Fibroblast of pulmonary artery (primary cell): ENCODE measurements at places on chromosomes 7 and 10.
A peak's percentile ranks its signal among the peaks of the same experiment; 100 is the strongest.

GRCh38 chr7:20233362-20233761 is 16.2 kb upstream of the MACC1 start:
- no peak for DNase-seq

DNA sequence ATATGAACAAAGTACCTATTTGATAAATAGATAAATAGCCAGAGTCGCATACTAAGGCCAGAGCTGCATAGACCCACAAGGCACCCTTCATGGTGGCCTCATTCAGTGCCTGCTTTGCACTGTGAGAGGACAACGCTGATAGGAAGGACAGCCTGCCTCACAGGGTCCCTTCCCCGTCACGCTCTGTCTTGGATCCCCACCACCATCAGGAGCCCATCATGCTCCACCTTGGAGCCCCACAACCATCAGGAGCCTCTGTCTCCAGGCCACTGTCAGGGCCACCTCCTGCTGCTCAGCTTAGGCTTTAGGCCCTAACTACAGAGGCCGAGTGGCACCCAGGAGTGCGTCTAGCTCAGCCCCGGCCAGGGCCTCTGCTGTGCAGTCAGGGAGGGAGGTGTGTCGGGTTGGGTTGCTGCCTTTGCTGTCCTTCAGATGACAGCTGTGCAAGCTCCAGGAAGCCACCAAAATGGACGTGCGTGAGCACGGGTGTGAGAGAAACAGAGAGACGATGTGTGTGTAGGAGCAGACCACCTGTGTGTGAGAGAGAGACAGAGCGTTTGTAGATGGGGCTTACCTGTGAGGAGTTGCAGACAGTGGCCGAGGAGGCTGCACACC is 516.9 kb downstream of the GLRX3 start:
- DNase-seq: no peak

GRCh38 chr10:36597756-36598320 is 527.6 kb upstream of the ANKRD30A start:
- no peak for DNase-seq

- DNase-seq: peak; percentile 69
These were observed 209.0 kb downstream of the CACNA2D1 start for GRCh38 chr7:82234457-82235049.

DNA sequence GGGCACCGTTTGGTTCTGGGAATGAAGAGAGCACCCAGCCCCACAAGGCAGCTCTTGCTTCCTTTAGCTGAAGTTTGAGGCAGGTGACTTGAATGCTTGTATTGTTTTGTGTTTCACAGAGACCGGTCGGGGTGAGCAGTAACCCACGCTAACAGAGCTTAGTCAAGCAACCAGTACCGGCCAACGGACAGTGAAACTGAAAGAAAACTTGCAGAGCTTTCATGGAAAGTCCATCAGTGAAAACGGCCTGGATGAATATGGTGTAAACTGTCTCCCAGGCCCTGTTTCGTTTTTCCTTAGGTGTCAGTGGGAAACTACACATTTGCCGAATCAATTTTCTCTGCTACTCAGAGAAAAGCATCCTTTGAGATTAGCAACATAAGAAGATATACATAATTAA is 101.1 kb downstream of the LYZL1 start:
- no peak for DNase-seq

DNA sequence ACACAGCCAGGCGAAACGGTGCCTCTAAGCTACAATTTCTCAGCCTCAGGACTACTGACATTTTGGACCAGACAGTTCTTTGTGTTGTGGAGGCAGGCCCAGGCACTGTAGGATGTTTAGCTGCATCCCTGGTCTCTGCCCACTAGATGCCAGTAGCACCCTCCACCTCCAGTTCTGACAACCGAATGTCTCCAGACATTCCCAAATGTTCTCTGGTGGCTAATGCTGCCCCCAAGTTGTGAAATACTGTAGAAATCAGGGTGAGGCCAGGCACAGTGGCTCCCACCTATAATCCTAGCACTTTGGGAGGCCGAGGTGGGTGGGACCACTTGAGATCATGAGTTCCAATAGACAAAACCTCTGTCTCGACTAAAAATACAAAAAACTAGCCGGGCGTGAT is 18.2 kb downstream of the HNRNPF start:
- DNase-seq: peak; percentile 67

GRCh38 chr10:108424656-108425055 is 1260.2 kb upstream of the SORCS1 start:
- DNase-seq: peak; percentile 62

GRCh38 chr7:157386979-157387800 is 50.4 kb downstream of the DNAJB6 start:
- DNase-seq: peak; percentile 94

GRCh38 chr10:97723001-97723400 is 9.5 kb downstream of the MARVELD1 start:
- no peak for DNase-seq

DNA sequence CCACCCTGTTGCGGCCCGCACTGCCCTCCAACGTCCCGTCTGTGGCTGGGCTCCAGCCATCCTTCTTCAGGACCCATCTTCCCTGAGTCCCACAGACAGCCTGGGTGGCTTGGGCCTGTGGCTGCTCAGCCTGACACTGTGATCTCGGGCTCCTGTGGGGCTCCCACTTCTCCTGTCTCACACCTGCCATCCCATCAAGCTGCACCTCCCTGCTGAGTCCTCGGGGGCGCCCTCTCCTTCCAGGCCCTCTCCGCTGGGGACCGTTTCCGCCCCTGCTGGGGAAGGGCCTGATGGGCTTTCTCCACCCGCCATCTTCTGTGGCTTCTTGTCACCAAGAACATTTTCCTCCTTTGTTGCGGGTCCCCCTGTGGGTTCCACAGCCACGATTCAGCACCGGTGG is 173.8 kb upstream of the PPP2R2D start:
- DNase-seq: no peak

DNA sequence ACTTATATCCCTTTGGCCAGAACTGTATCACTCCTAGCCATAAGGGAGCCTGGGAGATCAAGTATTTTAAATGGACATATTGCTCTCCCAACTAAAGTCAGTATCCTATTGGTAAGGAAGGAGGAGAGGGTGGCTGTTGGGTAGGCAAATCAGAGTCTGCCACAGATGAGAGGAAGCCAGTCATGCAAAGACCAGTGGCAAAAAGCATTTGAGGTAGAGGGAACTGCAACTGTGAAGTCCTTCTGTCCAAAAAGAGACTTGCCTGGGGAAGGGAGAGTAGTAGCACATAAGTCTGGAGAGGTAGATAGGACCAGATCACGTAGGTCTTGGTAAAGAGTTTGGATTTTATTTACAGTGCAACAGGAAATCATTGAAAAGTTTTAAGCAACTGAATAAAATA is 8.8 kb upstream of the CCNJ start:
- no peak for DNase-seq

- DNase-seq: no peak
These were observed 211.1 kb upstream of the RNF32 start for GRCh38 chr7:156429514-156429913.

GRCh38 chr10:7857262-7857661 is 39.0 kb downstream of the TAF3 start:
- DNase-seq: no peak

DNA sequence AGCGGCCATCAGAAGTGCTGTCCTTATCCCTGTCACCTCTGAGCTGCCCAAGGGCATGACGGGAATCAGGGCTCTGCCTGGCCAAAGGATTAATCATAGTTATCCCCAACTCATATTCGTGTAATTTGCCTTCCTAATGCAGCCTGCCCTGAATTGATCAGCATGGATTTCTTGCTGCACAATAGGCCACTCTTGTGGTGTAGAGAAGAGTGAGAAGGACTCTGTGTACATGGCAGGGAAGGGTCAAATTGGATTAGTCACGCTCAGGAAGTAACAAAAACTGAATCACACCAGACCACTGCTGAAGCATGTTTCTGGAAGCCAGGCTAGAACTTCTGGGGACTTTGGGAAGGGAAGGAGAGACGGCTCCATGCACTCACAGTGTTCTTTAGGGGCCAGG is 227.0 kb downstream of the BUB3 start:
- DNase-seq: peak; percentile 2

- no peak for DNase-seq
These were observed 12.5 kb upstream of the DAGLB start for GRCh38 chr7:6460303-6460702.

DNA sequence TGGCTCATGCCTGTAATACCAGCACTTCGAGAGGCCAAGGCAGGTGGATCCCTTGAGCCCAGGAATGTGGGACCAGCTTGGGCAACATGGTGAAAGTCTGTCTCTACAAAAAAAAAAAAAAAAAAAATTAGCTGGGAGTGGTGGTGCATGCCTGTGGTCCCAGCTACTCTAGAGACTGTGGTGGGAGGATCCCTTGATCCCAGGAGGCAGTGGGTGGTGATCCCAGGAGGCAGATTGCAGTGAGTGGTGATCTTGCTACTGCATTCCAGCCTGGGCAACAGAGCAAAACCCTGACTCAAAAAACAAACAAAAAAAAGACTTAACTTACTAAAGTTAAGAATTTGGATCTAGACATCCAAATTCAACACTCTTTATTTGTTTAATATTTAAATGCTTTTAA is 10.2 kb upstream of the ADO start:
- no peak for DNase-seq

- peak; percentile 47 for DNase-seq
These were observed 8.8 kb downstream of the DDC start for GRCh38 chr7:50556247-50556991.

GRCh38 chr7:95957510-95957909 is 185.2 kb downstream of the DYNC1I1 start:
- no peak for DNase-seq

- DNase-seq: no peak
These were observed 138.9 kb upstream of the COBL start for GRCh38 chr7:51455513-51455912.

DNA sequence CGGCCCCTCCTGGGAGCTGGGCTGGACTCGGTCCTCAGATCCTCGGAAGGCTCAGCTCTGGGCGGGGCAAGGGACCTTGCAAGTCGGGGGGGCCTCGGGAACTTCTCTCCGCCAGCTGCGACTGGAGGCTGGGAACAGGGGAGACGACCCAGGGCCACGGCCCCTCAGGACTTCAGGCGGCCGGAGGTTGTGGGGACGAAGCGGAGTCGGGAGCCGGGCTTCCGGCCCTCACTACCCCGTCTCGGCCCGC is 2.6 kb downstream of the ADIRF start:
- no peak for DNase-seq

GRCh38 chr7:82559193-82559805 is 115.7 kb upstream of the CACNA2D1 start:
- DNase-seq: no peak

DNA sequence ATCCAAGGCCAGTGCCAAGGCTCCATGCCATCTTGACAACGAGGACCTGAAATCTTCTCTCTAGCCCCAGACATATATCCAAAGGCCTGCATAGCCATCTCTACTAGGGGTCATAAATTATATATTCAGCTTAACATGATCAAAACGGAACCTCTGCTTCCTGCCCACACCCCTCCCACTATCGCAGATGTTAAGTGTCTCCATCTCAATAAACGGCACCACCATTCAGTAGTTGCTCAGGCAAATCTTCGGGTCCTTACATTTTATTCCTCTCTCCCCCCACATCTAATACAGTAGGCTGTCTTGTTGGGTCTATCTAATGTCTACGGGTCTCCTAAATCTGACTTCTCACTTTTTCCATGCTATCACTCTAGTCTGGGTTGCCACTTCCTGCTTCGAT is 201.1 kb upstream of the PLXNA4 start:
- DNase-seq: no peak

GRCh38 chr10:86388119-86388704 is 21.6 kb upstream of the GRID1 start:
- no peak for DNase-seq

DNA sequence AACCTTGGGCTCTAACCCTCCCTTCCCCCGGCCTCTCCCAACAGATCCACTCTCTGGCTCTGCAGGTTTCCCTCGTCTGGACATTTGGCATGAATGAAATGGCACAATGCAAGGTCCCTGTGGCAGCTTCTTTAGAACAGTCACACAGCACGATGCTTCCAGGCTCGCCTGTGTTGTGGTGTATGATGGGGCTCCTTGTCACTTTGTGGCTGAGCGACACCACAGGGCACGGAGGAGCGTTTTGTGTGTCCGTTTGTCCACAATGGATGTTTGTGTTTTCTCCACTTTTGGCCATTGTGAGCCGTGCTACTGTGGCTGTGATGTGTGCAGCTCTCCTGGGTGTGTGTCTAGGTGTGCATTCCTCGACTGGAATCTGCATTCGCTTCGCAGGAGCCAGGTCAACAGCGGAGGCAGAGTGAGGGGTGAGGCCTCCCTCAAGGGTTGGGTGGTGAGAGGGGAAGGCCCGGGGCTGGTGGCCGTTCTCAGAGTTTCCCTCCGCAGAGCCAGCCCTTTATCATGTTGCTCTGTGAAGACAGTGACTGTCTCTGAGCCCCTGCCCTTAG is 22.3 kb upstream of the SHH start:
- DNase-seq: no peak

DNA sequence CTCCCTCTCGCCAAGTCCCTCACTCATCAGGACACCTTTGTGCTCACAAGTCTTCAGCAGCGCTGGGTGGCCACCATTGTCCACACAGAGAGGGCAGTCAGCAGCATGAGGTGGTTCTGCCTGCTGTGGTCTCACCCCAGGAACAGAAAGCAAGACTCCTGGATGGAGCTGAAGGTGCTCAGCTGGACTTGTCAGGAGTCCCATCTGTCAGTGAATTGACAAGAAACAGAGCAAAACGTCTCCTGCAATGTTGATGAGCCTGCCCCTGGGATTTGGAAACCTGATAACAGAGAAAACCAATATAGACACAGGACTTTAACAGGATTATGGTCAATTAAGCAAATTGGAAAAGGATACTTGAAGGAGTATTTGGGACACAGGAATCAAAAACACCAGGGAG is 122.2 kb upstream of the PRSS58 start:
- DNase-seq: no peak

- no peak for DNase-seq
These were observed 233.4 kb downstream of the ZMYND11 start for GRCh38 chr10:368579-369220.

GRCh38 chr7:158074896-158075632 is 512.6 kb downstream of the PTPRN2 start:
- no peak for DNase-seq

- DNase-seq: no peak
These were observed 40.1 kb upstream of the ITGB8 start for GRCh38 chr7:20290505-20291111.

DNA sequence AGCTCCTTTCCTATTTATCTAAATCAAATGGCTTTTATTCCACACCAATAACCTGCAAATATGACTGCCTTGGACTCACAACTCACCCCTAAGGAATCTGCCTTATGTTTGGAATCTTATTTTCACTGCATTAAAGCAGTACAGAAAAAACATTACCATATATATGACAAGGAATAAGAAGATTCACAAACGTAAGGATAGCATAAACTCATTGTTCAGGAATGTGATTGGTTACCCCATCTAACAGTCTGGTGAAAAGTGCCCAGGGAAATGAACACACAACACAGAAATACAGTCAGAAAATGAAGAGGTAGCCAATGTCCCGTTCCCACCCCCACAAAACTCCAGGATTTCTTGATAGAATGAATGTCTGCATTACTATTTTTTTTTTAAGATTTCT is 2.0 kb downstream of the PPP3CB start:
- DNase-seq: peak; percentile 53

GRCh38 chr7:38187794-38188440 is 9.9 kb downstream of the STARD3NL start:
- no peak for DNase-seq
